ENCODE measurements at places on chromosomes 2 and 18.
A peak's percentile ranks its signal among the peaks of the same experiment; 100 is the strongest.

DNA sequence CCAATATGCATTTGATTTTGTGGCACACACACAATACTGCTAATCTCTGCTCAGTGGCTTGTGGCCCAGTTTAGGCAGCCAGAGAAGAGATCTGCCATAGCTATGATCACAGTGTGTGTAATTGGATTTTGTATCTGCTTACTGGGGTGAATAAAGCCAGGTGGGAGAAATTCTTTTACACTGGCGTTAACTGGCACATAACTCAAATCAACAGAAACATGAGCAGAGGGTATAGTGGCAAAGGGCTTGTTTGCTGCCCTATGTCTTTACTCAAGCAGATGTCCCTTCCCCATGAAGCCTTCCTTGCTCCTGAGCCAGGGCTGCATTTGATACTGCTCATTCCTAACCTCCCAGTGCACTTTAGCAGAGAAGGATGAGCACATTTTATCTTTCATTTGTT, 28.5 kb downstream of the STON1 start:
- DNase-seq: no peak

GRCh38 chr2:42935692-42936671, 143.6 kb upstream of the HAAO start:
- DNase-seq: no peak

- no peak for DNase-seq
Observed at GRCh38 chr2:234135750-234136221, 85.3 kb downstream of the SPP2 start.

- DNase-seq: no peak
Observed at GRCh38 chr18:62525608-62526007, 2.8 kb downstream of the ZCCHC2 start.

DNA sequence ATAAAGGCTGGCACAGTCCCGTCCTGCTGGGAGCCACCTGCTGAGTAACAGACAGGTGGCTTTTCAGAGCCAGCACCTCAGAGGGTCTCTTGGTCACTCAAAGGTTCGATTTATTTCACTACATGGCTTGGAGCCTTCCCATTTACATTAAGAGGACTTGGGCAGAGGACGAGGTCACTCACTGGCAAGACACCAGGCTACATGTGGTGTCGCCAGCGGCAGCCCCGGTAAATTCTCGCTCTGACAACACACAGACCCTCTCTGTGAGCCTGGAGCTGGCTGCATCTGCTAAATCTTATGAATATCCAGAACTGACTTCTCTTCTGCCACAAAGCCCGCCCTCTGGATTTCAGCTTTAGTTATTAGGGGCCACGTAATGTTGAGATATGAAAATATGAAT, 254.7 kb downstream of the VAPA start:
- no peak for DNase-seq

DNA sequence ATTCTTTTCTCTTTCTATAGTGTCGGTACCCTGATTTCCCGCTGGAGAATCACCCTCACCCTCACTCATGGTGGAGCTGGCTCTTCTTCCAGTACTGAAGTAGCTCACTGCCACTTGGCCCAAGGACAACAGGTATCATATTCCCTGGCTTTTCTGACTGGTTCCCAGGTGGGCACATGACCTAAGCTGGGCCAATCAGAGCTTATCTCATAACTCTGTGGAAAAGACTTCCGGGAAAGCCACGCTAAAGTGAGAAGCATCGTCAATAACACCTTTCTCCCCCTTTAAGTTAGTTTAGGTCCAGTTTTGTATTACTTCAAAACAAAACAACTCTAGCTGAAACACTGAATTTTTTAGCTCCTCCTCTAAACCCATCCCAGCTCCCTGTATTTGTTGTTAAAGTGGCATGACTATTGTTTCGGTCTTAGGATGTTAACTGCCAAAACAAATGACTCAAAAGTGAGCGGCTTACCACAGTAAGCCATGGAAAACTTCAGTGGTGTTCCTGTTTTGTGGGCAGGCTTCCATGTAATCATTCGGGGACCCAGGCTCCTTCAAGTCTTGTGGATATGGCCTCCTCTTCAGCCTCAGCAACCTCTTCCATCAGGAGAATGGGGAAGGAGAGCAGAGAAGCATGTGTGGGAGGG, 137.4 kb upstream of the DLX2 start:
- DNase-seq: no peak

GRCh38 chr18:49321797-49322461, 138.5 kb downstream of the DYM start:
- peak; percentile 47 for DNase-seq

- DNase-seq: no peak
Observed at GRCh38 chr18:27695503-27695902, 481.4 kb downstream of the CDH2 start.

- no peak for DNase-seq
Observed at GRCh38 chr2:29477186-29477585, 362.0 kb downstream of the CLIP4 start.

GRCh38 chr18:62531931-62532330, 9.1 kb downstream of the ZCCHC2 start:
- no peak for DNase-seq

- DNase-seq: no peak
Observed at GRCh38 chr2:217069263-217070042, 209.6 kb upstream of the TNP1 start.

GRCh38 chr2:63819256-63819655, 22.4 kb upstream of the UGP2 start:
- no peak for DNase-seq

GRCh38 chr2:146221826-146222225, 1623.0 kb upstream of the ACVR2A start:
- DNase-seq: no peak

GRCh38 chr2:144511226-144511810, 8.6 kb downstream of the ZEB2 start:
- DNase-seq: no peak

- DNase-seq: no peak
Observed at GRCh38 chr2:25957743-25958142, 24.6 kb downstream of the KIF3C start.

GRCh38 chr18:48796491-48797205, 154.1 kb downstream of the SMAD7 start:
- no peak for DNase-seq

DNA sequence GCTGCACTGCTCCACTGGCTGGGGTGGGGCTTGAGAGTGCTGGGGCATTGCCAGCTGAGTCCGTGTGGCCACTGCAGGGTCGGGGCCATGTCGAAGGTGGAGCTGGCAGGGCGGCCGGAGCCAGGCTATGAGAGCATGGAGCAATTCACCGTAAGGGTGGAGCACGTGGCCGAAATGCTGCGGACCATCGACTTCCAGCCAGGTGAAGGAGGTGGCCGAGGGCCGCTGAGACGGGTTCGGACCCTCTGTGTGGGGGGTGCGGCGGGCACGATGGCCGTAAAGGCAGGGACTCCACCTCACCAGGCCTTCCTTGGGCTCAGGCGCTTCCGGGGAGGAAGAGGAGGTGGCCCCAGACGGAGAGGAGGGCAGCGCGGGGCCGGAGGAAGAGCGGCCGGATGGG, 2.1 kb downstream of the UCN start:
- no peak for DNase-seq

DNA sequence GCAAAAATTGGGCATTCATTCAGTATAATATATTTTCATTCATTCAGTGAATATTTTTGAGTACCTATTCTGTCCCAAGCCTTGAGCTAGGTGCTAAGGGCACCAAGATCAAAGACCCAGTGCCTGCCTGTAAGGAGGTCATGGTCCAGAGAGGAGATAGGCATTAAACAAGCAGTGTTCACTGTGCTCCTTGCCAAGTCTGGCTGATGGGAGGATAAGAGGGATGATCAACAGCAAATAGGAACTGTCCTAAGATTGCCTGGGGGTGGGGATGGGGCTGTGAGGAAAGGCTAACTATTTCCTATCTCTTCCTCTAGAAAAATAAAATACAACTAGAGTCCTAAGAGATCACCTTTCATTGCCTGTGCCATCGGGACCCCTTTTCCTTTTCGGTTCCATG, 60.4 kb downstream of the SETBP1 start:
- no peak for DNase-seq

DNA sequence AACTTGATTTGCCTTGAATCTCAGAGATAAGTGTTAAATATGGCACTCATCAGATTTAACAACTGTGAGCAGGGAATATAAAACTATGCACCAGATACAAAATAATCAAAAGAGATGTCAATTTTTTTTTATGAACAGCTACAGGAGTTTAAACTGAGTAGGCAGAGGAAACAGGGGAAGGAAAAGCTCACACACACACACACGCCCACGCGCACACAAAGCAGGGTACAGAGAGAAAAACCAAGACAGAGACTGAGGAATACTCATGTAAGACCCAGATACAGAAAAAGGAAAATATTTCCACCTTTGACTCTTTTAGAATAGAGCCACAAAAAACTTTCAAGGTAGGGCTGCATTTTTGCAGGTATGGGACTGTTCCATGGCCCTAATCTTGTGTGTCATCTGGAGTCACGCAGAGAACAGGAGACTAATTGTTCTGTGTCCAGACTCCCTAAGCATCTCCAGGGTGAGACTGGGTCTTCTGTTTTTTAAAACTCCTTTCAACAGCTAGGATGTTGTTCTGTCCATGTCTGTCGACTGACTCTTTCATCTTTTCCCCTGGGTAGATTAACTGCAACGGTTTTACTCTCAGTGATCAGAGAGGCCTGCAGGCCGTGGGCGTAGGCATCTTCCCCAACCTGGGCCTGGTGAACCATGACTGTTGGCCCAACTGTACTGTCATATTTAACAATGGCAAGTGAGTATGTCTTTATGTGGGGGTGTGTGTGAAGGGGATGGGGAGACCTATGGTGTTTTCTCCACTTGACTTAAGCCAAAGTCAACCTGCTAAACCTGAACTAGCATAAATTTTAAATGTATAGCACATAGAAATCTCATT, 23.0 kb downstream of the SMYD1 start:
- DNase-seq: no peak

- no peak for DNase-seq
Observed at GRCh38 chr2:206457188-206457634, 13.9 kb downstream of the ADAM23 start.

GRCh38 chr2:177545981-177546585, 153.5 kb downstream of the AGPS start:
- DNase-seq: no peak

- DNase-seq: no peak
Observed at GRCh38 chr18:58625839-58626238, 3.1 kb downstream of the ALPK2 start.

- DNase-seq: peak; percentile 51
Observed at GRCh38 chr2:109497463-109497862, 116.3 kb downstream of the SEPTIN10 start.

- no peak for DNase-seq
Observed at GRCh38 chr2:218566296-218566695, 1.9 kb downstream of the USP37 start.

GRCh38 chr2:197294260-197294659, 16.3 kb downstream of the ANKRD44 start:
- no peak for DNase-seq

- DNase-seq: no peak
Observed at GRCh38 chr18:51907687-51908597, 432.1 kb upstream of the DCC start.

- no peak for DNase-seq
Observed at GRCh38 chr18:35547008-35547605, 34.4 kb upstream of the GALNT1 start.

DNA sequence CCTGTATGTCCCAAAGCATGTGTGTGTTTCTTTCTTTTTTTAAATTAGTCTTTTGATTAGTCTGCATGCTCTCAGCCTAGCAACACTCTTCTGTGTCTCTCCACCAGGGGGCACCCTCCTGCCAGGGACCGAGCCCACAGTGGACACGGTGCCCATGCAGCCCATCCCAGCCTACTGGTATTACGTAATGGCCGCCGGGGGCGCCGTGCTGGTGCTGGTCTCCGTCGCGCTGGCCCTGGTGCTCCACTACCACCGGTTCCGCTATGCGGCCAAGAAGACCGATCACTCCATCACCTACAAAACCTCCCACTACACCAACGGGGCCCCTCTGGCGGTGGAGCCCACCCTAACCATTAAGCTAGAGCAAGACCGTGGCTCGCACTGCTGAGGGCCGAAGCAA, 93.8 kb downstream of the NRP2 start:
- no peak for DNase-seq

GRCh38 chr2:105744091-105744908, 412 bp upstream of the NCK2 start:
- no peak for DNase-seq

GRCh38 chr2:133579274-133579673, 11.0 kb upstream of the NCKAP5 start:
- no peak for DNase-seq

DNA sequence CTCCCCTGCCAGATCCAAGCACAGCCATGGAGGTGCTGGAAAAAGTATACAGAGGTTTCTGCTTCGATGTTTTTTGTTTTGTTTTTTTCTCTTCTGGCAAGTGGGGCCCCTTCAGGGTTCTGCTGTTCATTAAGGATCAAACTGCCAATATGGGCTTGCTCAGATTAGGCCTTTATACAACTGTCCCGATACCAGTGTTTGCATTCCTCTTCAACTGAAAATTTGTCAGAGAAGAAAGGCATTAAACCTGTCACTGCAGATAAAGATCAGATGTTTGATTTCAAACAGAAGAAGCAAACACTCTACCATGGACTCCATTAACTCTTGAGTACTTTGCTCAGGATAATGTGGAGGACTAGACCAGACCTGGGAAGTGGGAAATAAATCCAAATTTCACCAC, 396.0 kb upstream of the SMIM21 start:
- no peak for DNase-seq

DNA sequence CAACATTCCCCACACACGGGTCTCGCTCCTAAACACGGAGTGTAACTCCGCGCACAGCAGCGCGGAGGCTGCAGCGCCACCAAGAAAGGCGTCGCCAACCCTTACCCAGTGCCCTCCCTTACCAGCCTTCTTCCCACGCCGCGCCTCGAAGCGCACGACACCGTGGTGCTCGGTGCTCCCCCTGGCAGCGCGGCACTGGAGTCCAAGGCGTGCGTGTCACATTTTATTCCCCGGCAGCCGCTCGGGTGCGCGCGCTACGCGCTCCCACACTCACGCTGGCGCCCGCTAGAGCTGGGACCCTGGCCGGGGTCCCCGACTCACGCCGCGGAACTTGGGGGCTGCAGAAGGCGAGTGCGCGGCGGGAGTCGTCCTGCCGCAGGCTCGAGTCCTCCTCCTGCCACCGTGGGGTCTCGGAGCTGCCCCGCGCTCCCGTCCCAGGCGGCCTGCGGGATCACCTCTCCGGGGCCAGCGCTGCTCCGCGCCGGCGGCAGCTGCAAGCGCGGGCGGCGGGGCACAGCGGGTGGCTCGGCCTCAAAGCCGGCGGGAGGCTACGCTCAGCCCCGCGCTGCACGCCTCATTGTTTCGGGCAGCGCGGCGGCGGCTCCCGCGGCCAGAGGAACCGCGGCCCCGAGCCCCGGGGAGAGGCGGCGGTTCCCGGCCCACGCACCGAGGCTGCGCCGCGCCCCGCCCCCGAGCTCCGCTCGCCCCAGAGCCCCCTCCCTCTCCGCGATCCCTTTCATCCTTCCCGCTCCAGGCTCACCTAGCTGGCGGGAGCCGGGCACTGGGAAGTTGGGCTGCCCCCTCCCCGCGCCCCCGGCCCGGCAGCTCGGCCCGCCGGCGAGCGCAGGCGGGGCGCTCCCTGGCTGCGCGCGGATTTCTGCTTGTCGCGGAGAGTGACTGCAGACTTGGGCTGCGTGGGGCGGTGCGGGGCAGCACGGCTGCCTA, at the start of gene ST6GAL2:
TSS of gene ST6GAL2 (minus strand) at position 197 of the 945 bp plus-strand sequence. CDS start 42,190 bp downstream, outside the sequence.
- no peak for DNase-seq

Measured in GM04503 (cell line).